ENCODE measurements at places on chromosomes 6 and 20. TPM values are rescaled to one million over a fixed set of nuclear protein-coding genes. Genes with fewer than 3 reads are reported as not detected.

- no peak for DNase-seq
Measured at GRCh38 chr6:127716465-127716864, 139.5 kb downstream of the C6orf58 start.

The MDFI gene
- total RNA-seq, result not detected

GRCh38 chr6:135226537-135226936, 45.4 kb downstream of the MYB start:
- no peak for DNase-seq

The SLC35D3 gene
- total RNA-seq, result not detected

The FABP7 gene
- not detected for total RNA-seq

The TOMM34 gene
- 8.8 TPM for total RNA-seq

DNA sequence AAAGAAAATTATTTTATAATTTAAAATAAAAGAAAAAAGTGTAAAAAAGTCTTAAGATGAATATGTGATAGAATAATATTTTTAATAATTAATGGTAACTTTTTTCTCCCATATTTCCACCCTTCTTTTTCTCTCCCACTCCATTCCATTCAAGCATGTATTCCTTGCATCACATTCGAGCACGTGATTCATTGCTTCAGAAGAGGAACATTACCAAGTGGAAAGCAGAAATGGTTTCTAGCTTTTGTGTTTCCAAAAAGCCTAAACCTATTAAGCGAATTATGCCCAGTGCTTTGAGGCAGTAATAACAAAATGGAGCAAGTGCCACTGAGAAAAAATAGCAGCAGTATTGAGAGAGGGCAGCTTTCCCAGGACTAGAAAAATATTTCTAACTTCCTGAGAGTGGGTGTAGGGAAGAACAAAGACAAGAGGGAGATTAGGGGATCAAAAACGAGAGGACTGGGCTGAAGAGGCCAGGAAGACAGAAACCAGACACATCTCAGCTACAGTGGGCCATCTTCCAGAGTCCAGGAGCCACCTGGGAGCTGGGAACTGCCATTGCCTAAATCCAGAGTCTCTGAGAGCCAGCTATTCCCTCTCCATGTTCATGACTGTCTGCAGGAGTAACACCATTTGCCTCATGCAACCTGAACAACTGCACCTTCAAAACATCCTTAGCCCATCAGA, 15.0 kb upstream of the AKIRIN2 start:
- no peak for DNase-seq

- no peak for DNase-seq
Measured at GRCh38 chr6:33705955-33706725, 5.4 kb downstream of the UQCC2 start.

The KIF16B gene
- total RNA-seq, result 11.8 TPM

DNA sequence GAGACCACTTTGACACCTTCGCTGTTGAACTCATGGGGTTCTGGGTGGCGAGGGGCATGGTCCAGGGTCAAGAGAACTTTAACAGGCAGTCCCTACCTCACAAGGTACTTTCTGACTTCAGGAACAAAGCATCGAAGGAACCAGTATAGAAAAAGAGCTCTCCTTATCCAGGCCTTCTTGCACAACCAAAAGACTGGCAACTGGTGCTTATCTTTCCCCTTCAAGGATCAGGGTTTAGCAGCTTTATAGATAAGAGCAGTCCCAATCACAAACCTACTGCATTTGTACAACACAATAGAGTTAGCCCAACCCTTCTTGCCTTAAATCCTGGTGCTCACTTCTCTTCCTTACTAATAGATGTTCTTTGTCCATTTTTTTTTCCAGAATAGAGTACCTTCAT, 116.3 kb downstream of the SNX5 start:
- DNase-seq, result no peak
